ENCODE measurements at places on chromosomes 7 and 10.

GRCh38 chr7:81206667-81207360 lies 288.0 kb upstream of the SEMA3C start:
- no peak for DNase-seq

DNA sequence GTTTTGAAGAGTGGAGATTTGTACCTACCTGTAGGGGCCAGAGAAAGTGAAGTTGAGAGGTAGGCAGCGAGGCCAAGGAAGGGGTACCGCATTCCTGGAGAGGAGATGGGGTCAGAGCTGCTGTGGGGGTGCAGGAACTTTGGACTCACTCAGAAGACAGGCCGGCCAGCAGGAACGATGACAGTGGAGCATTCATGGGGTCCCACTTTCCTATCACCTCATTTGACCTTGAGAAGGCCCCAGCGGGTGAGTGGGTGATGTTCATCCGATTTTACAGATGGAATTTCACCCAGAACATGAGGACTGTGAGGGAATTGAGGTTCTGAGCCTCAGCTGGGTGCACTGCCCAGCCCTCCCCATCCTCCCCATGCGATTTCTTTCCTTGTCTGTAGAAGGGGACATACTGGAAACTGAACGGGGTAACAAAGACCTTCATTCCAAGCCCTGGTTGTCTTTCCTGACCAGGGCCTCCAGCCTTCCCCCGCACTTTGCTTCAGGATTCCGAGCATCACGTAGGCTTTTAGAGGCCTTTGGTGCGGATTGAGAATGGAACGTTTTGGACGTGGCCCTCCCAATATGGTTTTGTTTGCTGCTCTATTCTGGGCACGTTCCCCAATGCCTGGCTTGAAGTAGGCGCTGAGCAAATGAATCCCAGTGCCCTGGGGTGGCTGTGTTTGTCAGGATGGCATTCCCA lies 87.3 kb downstream of the ADCY1 start:
- no peak for DNase-seq

GRCh38 chr7:6160191-6160623 lies 112.2 kb downstream of the CYTH3 start:
- DNase-seq = no peak

DNA sequence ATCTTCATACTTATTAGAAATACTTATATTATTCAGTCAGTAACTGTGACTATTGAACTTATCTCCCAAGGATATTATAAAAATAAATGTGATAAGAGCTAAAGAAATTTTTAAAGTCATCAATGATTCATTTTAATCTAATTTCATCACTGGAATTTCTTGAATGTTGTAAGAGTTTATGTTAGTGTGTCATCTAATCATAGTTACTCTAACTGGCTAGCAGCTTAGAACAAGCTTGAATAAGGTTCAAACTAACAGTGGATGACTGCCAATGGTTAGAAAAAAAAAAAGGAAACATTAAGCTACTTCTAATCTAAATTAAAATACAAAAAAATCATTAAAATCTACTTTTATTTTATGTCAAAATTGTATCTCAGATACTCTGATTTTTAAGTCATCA lies 1066.3 kb downstream of the CNTNAP2 start:
- no peak for DNase-seq

- DNase-seq = no peak
Observed at GRCh38 chr10:35903021-35903420, 260.9 kb upstream of the FZD8 start.

- no peak for DNase-seq
Observed at GRCh38 chr10:90846746-90847145, 11.1 kb downstream of the HTR7 start.

DNA sequence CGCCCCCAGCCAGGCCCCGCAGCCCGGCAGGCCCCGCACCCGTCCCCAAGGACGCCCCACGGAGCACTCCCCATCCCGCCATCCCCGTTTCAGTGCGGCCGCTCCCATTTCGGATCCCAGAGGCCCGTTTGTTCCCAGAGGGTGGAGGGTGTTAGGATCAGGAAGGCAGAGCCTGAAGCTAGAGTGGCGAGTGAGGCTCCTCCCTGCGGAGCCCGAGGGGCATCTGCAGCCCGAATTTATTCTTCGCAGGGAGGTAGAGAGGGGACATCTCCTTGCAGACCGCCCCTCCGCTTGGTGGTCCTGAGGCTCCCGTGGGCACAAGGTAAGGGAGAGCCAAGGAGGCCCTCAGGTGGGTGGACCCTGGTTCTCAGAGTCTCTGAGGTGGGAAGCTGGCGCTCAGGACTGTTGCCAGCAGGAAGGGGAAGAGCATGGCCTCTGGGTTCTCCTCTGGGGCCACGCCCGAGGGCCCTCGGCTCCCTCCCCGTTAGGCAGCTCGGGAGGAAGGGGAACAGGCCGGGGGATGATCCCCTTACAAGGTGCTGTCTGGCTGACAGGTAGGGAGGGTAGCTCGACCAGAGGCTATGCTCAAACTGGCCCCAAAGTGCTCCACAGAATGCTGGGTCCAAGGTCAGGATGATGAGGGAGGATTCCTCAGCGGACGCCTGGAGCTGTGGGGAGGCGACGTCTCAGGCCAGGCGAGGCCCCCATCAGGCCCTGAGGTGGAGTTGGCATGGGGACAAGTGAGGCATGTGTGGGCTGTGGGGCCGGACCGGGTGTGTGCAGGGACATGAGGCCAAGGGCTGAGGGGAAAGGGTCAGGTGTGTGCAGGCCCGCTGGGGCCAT lies 17.4 kb downstream of the POLL start:
- no peak for DNase-seq

DNA sequence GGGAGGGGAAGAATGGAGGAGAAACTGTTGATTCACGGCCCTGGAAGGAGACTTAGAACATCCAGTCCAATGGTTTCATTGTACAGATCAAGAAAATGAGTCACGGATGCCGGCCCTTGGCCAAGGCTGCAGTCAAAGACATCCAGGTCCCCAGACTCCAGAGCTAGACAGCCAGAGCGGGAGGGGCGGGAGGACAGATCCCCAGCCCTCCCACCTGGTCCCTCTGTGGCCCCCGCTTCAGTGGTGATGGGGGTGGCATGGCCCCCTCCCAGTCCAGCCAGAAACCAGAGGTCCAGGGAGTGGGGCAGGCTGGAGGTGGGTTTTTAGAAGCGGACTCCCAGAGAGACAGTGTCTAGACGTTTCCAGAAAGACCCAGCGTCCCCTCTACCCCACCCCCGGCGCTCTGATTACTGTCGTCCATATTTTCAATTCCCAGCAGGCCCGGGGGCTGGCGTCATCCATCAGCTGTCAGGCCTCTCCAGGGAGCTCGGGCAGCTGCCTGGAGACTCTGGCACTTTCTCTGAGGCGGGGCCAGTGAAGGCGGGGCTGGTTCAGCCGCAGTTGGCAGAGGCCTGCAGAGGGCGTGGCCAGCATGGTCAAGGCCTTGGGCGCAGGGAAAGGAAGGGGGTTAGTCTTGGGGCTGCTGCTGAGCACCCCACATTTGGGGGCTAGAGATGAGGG lies 8.0 kb upstream of the HSPB1 start:
- DNase-seq = no peak

DNA sequence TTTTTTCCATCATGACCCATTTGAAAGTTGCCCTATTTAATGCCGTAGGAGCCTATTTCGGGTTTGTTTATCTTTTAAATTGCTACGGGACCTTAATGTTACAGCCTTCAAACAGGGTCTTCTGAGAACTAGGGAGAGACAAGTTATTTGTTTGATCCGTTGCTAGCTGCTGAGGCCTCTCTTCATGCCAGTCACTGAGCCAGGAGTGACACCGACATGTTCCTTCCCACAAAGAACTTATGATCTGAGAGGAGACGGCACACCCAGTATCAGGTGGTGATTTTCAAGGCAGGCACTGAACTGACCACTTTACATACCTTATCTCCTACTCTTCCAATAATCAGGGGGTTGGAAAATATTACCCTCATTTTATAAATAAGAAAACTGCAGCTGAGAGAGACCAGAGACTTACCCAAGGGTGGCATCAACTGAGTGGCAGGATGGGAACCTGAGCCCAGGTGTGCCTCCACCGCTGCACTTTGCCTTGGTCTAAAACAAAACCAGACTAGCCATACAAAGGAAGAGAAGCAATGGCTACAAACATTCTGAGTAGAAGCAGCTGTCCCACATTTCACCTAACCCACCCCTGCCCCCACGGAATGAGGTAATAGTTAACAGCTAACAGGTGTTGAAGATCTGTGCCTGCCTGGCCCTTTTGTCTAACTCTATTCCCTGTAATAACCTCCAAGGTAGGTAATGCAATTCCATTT lies 40.5 kb downstream of the PPP1R3C start:
- no peak for DNase-seq

DNA sequence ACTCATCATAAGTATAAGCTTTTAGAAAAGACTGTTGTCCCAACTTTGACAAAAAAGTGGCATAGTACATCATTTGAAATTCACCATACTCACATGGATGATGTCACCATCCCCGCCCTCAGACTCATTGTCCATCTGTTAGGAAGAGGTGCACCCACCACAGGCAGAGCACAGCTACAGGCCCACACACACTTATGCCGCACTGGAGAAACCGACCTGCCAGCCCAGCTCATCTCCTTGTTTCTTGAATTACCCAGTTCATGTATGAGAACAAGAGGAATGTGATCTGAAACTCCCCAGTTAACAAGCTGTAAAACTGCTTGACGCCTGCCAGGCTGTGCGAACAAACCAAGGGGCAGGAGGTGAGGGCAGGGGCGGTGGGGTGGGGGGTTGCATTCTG lies 312.0 kb downstream of the DPP6 start:
- DNase-seq = no peak

DNA sequence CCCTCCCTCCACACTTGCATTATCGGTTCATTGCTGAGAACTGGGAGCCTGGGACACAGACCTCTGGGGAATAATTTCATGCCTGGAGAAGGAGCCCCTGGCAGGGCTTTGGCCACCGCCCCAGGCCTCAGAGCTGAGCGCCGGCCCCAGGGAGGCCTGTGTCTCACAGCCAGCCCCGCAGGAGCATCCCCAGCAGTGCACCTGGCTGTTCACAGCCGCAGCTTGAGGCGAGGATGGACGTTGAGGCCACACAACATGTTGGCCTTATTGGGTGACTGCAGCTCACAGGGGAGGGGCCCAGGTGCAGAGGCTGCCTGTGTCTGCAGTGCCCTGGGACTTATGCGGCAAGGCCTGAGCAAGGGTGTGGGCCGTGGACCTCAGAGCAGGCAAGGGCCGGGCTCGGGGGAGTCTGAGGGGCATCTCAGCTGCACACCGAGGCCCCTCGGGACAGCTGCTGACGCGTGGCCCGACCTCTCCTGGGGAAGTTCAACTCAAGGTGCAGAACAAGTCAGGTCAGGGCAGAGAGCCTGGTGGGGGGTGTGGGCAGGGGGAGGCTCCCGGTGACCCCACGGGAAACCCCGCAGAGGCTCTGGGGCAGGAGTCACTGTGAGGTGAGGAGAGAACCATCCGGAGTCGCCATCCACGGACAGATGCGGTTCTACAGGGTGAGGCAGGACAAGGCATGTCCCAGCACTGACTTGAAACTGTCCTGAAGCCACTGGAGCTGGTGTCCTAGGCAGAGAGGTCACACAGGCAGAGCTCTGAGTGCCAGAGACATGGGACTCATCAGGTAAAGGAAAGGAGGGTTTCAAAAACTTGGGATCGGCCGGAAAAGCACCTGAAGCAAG lies 13.1 kb upstream of the UBE3C start:
- DNase-seq = no peak
